Activated CD4-positive, alpha-beta T cell treated with anti-CD3 and anti-CD28 coated beads, Interleukin-2, amount 10 ng/mL, durations not matched to agents 7 days and 5 days (primary cell): ENCODE measurements at places on chromosomes 2 and 18.

DNA sequence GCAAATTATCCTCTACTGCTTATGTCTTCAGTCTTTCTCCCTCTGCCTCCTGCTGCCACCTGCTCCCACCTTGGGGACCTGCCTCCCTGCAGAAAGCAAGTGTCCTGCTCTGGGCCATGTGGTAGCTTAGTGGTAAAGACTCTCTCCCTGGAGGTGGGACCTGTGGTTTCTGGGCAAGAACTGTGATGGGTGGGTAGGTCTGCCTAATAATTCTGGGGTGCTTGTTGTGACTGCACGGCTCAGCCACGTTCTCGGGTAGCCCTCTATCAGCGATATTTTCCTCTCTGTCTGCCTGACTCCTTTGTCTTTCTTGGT is 16.4 kb upstream of the CD28 start:
- H3K36me3 ChIP-seq, result no peaks in the 10 kb centered on the region
- H3K4me3 ChIP-seq, result no peak overlapping the region
- peaks cover 5% of the 10 kb centered on the region for H3K4me1 ChIP-seq
- no peak overlapping the region for H3K27ac ChIP-seq
- peaks cover 2% of the 10 kb centered on the region for H3K27me3 ChIP-seq

DNA sequence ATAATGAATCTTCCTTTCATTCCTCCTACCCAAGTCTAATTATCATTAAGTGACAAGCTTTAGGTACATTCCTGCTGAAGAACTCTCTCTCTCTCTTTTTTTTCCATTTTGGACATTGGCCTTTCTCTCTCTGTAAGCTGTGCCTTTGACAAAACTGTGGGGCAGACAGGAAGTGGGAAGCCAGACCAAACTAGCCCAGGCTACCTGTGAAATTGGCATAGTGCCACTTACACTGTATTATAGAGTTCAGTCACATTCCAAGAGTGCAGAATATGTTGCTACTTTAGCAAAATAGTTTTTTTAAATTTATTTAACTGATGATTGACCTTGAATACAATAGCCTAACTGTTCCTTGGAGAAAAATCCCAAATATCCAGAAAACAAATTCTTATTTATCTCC is 381.5 kb upstream of the ETAA1 start:
- no peak overlapping the region for H3K27ac ChIP-seq
- no peak overlapping the region for H3K4me3 ChIP-seq
- no peaks in the 10 kb centered on the region for H3K4me1 ChIP-seq
- H3K27me3 ChIP-seq, result no peaks in the 10 kb centered on the region
- H3K36me3 ChIP-seq, result no peaks in the 10 kb centered on the region

- no peak for DNase-seq
- H3K36me3 ChIP-seq, result no peaks in the 10 kb centered on the region
- H3K27me3 ChIP-seq, result peaks cover 62% of the 10 kb centered on the region
- H3K27ac ChIP-seq, result no peak overlapping the region
- H3K4me3 ChIP-seq, result no peak overlapping the region
Measured at GRCh38 chr2:131431336-131431735, 44.6 kb upstream of the TUBA3D start.

DNA sequence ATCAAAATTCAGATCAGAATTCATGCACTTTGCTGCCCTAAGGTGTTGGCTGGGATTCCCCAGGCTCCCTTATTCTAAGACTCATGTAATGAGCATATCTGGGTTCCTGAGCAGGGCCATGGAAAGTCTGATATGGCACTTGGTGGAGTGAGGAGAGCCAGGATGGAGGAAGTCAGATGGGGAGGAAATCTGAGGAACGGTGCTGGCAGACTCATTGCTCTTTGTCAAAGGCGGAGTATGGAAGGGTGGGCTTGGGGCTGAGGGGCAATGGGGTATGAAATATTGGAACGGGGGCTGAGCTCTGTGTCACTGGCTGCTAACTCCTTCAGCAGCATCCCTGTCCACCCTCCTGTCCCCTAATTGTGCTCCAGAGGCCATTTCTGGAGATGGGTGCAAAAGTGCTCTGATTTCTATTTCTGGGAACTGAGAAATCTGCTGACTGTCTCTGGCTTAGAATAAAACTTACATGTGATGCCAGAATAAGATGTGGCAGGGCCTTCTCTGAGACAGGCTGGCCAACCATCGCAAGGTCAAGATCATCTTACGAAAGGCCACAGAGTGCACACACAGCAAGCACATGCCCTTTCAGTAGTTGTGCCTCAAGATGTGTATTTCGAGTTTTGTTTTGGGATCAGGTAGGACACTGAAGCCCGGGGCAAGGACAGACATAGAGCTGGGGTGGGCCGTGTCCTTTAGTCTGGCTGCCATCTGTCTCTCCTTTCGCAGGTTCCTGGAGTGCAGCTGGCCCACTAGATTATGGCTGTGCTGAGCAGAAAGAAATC is 480.0 kb upstream of the HS6ST1 start:
- H3K27me3 ChIP-seq, result peaks cover 5% of the 10 kb centered on the region
- no peak overlapping the region for H3K27ac ChIP-seq
- no peak overlapping the region for H3K4me3 ChIP-seq
- no peaks in the 10 kb centered on the region for H3K36me3 ChIP-seq

GRCh38 chr2:70767699-70768589 is at the start of gene ADD2:
ADD2 (minus strand) TSS chr2:70768200; CDS start chr2:70706408, 61,792 bp downstream.
- peak; percentile 48 for DNase-seq
- H3K4me3 ChIP-seq, result peak within 1 kb of the TSS; percentile 80
- no peaks in the 10 kb centered on the region for H3K36me3 ChIP-seq
- peaks cover 35% of the 10 kb centered on the region for H3K27me3 ChIP-seq

GRCh38 chr2:11681722-11682589 is 12.0 kb upstream of the NTSR2 start:
- no peak overlapping the region for H3K4me3 ChIP-seq
- H3K27me3 ChIP-seq, result peaks cover 19% of the 10 kb centered on the region
- no peaks in the 10 kb centered on the region for H3K36me3 ChIP-seq

DNA sequence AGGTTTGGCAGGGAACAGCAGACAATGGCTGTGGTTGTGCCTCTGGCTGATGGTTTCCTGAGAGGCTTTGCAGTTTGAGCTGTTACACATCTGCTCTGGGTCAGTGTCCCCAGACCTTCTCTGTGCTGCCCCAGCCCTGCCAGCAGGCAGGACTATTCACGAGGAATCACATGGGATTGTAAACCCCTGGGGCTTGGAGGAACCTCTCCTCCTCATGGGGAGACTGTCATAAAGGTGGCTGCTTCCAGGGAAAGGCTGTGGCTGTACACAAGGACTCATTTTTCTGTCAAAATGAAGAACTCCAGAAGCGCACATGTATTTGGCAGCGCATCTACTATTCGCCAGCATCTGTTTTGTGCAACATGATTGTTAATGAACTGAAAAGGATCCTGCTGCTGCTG is 142.6 kb upstream of the CYP1B1 start:
- peaks cover 11% of the 10 kb centered on the region for H3K4me1 ChIP-seq
- H3K4me3 ChIP-seq, result no peak overlapping the region
- no peaks in the 10 kb centered on the region for H3K36me3 ChIP-seq
- DNase-seq, result no peak

GRCh38 chr2:133316557-133316956 is 251.7 kb downstream of the NCKAP5 start:
- no peaks in the 10 kb centered on the region for H3K4me1 ChIP-seq
- no peak for DNase-seq
- H3K36me3 ChIP-seq, result no peaks in the 10 kb centered on the region
- H3K4me3 ChIP-seq, result no peak overlapping the region

DNA sequence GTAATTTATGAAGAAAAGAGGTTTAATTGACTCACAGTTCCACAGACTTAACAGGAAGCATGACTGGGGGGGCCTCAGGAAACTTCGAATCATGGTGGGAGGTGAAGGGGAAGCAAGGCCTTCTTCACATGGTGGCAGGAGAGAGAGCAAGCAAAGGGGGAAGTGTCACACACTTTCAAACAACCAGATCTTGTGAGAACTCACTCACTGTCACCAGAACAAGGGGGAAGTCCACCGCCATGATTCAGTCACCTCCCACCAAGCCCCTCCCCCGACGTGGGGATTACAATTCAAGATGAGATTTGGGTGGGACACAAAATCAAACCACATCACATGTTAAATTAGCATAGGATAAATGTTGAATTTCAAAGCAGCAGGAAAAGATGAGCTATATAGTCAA is 56.2 kb downstream of the STRADB start:
- H3K4me1 ChIP-seq, result no peaks in the 10 kb centered on the region
- no peak overlapping the region for H3K4me3 ChIP-seq
- peaks cover under 1% of the 10 kb centered on the region for H3K36me3 ChIP-seq
- no peak for DNase-seq
- H3K27me3 ChIP-seq, result no peaks in the 10 kb centered on the region

DNA sequence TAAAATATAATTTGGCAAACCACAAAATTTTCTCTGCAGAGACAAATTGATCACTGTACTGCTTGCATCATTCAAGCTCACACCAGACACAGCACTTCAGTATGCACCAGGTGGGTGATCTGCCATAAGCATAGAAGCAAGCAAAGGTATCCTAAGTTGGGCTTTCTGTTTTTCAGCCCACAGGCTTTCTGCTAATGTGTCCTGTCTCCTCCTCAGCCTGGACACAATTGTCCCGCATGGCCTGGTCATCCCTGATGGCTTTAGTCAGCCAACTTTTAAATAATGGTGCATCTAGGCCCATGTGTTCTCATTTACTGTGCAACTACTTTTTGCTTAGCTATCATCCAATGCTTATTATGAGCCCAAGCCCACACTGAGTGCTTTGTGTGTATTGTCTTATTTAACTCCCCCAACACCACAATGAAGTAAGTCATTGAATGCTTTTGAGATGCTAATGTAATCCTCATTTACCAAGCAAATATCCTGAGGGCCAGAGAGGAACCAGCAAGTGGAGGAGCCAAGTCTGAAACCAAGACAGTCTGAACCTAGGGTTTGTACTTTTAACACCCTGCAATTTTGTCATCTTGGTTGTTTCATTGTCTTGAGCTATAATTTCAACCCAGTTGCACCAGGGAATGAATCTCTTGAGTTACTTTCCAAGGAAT is 111.2 kb upstream of the SETBP1 start:
- H3K27me3 ChIP-seq, result no peaks in the 10 kb centered on the region
- H3K4me3 ChIP-seq, result no peak overlapping the region
- no peak overlapping the region for H3K27ac ChIP-seq

DNA sequence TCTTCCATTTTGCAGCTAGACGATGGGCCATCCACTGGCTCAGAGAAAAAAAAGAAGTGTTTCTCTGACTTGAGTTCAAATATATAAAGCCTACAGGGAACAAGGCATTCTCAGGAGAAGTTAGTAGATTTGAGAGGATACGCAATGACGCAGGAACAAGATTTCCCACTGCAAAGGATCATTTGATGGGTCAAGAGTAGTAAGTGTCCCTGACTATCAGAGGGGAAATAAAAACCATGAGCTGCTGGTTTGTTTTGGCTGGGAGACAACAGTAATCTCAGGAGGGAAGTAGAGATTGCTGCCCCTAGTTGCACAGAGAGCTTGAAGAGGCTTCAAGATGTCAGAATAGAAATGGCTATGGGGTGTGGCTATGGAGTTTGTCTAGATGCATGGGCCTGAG is 22.3 kb upstream of the MYO1B start:
- no peak overlapping the region for H3K27ac ChIP-seq
- peaks cover 12% of the 10 kb centered on the region for H3K4me1 ChIP-seq
- no peak overlapping the region for H3K4me3 ChIP-seq
- DNase-seq, result no peak
- H3K36me3 ChIP-seq, result no peaks in the 10 kb centered on the region
